ENCODE measurements at places on chromosomes 6 and 20.

DNA sequence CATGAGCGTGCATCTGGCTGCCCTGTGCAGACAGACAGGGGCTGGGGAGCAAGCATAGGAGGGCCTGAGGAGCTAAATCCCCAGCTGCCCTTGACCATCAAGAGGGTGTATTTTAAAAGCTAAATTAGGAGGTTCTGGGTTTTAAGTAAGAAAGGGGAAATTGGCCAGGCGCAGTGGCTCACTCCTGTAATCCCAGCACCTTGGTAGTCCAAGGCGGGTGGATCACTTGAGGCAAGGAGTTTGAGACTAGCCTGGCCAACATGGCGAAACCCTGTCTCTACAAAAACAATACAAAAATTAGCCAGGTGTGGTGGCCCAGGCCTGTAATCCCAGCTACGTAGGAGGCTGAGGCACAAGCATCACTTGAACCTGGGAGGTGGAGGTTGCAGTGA is 27.8 kb downstream of the SERPINB6 start:
- no peak for DNase-seq

- DNase-seq = no peak
These were observed 59.1 kb downstream of the MBOAT1 start for GRCh38 chr6:20153194-20153593.

GRCh38 chr20:46811224-46812084 is 83.2 kb upstream of the EYA2 start:
- DNase-seq = no peak

DNA sequence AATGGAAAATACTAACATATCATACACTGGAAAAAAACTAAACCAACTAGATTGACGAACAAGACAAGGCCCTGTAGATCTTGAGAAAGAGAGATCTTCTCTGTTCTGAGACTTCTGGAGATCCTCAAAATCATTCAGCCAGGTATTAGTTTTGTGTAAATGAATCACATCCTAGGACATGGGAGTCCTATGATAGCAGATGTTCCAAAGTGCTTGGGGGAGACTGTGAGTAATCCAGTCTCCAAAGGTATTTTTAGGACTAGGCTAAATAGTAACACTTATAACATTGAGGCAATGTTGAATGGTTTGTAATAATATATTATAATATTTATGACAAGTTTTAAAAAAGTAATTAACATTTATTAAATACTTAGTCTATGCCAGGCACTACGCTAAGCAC is 275.0 kb downstream of the BTBD9 start:
- no peak for DNase-seq

DNA sequence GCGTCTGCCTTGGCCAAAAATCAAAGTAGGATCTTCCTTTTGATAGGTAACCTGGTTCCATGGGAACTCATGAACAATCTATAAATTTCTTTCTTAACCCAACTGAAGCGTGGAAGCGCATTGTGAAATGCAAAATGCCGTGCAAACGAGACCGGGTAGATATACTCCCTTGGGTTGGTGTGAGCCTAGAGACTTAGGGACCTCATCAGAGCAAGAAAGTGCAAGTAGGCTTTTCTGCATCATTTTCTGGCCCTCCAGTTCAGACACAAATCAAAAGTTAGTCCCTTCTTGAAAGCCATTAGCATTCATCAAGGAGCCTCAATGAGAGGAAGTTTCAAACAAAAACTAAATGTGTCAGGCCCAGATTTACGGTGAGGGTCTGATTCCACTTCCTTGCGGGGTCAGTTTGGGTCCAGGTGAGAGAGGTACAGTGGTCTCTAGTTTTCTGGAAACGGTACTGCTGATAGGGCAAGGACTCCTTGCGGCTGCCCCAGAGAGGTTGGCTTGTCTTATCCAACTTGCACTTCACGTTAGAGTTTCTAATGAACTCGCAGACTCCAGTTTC is 5.3 kb upstream of the ZNF184 start:
- DNase-seq = no peak

DNA sequence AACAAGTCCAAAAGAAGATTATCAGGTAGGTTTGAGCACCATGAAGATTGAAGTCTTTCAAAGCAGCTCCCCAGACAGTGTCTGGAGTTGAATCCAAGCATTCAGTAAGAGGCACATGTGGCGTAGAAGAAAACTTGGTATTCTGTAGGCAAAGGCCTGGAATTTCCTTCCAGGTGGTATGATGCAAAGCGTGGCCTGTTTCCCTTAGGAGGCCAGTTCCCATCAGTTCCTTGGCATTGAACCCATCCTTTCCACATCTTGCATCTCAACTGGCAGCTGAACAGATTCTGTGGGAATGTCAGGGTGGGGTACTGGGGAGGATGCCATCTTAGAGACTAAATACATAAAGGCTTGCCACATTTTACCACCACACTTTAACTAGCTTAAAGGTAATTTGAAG is 516.0 kb downstream of the BTBD3 start:
- DNase-seq = no peak

DNA sequence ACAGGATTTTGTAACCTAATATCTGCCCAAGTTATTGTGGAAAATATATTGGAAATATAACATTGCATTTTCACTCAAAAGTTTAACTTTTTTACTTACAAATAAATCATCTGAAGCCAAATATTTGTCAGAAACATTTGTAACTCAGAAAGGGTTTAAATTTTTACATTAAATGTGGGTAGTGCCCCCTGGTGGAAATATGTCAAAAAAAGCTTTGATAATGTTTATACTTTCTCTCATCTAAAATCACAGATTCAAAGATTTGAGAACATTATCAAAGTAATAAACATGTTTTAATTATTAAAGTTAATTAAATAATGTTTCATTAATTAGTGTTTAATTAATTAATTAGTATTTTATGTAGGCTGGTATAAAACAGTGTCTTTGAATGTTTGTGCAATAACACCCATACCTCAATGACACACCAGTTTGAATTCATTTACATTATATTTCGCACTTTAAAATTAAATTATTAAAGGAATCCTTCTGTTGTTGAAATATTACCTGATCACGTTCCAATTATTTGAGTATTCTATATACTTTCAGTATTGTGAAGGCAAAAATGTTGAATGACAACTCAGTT is 320.1 kb upstream of the FKBP1C start:
- DNase-seq = no peak

- DNase-seq = no peak
These were observed 19.3 kb upstream of the HBS1L start for GRCh38 chr6:135073756-135074393.

DNA sequence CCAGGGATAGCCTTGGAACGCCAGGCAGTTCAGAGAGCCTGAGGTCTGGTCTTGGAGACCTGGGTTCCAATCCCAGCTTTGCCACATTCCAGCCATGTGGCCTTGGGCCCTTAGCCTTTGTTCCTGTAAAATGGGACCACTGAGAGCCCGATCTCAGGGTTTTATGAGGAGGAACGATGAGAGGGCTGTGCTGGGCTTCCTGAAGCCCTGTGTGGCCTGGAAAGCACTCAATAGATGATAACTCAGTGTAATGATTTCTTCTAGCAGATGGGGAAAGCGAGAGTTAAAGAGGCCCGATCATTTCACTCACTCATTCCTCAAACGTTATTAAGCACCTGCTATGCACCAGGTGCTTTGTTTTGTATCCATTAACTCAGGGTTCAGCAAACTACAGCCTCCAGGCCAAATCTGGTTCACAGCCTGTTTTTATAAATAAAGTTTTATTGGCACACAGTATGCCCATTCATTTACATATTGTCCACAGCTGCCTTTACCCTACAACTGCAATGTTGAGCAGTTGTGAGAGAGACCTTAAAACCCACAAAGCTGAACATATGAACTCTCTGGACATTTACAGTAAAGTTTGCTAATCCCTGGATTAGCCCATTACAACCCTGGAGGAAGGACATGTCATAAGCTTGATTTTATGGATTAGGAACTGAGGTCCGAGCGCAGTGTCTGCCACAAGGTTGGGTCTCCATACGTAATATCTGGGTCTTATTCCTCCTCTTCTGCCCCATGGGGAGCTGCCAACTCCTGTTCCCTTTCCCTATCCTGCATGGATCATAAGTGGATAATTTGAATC is 90.4 kb downstream of the CEBPB start:
- DNase-seq = no peak

GRCh38 chr20:24785141-24786110 is 163.6 kb upstream of the CST7 start:
- DNase-seq = no peak

DNA sequence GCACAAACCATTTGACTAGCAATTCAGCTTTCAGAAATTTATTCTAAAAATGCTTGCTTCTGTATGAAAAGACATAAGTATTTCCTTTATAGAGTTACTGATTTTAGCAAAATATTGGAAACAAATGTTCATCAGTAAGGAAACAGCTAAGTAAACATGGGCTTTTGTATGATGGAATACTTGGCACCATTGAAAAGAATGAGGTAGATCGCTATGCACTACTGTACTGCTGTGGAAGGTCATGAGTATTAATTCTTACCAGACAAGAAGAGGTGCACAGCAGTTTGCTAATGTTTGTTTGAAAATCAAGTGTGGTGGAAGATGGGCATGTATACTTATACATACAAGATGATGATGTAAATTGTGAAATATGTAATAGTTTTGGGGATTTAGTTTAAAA is 73.0 kb downstream of the FARS2 start:
- no peak for DNase-seq

DNA sequence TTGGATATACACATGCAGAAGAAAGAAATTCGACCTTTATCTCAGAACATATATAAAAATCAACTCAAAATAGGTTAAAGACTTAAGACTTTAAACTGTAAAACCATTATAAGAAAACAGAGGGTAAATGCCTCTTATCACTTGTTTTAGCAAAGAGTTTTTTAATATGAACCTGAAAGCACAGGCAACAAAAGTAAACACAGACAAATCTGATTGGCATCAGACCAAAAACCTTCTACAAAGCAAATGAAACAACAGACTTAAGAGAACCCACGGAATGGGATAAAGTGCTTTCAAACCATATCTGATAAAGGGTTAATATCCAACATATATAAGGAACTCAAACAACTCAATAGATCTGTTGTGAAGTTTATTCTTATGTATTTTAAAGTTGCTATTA is 309.9 kb upstream of the OPRM1 start:
- no peak for DNase-seq

GRCh38 chr6:137426007-137426689 is 68.0 kb downstream of the OLIG3 start:
- no peak for DNase-seq

DNA sequence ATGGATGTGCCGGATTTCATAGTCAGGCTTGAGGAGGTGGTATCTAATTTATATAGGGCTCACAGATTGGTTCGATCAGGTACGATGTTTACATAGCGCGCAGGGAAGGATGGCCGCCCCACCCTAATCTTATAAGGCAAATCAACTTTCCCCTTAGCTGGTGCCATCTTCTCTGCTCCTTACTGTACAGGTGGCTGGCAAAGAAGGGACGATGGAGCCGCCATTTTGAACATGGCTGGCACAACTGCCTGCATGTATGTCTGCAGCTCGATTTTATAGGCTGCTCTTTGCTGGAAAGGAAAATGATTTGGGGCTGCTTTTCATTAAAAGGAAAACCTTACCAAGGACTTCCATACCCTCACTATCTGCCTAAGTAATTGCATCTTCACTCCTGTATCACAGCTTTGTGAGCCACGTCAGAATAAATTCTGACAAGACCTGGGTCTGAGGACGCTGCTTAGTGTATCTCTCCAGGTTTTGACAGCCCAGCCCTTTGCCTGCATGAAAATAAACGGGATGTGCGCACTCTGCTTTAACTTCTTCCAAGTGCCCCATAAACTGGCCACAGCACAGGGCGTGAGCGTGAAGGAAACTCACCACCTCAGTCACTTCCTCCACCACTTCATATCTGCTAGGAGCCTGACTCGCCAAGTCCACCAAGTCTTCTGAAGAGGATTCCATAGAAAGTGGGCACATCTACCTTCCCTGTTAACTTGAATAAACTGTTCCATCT is 109.4 kb upstream of the ARMC2 start:
- DNase-seq = no peak

DNA sequence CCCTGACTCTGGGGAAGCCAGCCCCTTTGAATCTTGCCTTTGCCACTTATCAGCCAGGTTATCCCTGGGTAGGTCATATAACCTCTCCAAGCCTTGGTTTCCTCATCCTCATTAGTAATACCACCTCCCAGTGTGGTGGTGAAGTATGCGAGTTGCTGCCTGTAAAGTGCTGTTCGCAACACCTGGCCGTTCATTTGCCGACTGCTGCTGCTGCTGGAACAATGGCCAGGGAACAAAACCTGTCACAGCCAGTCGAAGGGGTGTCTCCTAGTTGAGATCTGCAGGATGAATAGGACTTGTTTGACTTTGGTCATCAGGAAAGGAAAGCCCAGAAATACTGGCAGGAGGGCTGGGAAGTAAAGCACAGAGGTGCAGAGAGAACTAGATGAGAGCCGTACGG is 6.1 kb downstream of the MANBAL start:
- no peak for DNase-seq

DNA sequence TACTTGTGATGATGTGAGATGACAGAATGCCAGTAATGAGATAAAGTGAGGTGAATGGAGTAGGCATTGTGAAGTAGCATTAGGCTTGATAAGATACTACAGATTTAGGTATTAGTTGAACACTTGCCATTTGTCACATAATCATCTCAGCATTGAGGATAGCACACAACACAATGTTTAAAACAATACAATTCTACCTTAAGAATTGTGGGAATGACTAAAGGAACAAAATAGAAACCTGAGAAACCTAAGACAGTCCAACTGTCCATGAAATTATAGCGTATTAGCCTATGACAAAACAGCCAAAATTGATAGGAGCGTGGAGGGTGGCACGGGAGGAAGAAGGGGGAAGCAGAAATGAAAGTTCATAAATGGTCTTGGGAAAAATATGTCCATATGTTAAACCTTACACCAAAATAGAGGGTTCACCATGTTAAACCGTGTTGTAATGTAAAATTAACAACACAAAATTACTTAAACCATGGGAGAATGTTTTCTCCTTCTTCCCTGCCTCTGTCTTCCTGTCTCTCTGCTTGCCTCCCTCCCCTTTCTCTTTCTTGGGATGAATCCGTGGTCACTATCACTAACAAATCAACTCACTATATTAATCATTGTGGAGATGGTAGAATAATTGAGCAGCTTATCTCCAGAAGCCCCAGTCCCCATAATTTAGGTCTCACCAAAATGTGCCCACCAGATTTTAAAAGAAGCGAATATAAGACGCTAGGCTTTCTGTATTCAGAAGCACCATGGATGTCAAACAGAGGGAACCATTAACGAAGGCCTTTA is 33.0 kb upstream of the HFE start:
- no peak for DNase-seq

DNA sequence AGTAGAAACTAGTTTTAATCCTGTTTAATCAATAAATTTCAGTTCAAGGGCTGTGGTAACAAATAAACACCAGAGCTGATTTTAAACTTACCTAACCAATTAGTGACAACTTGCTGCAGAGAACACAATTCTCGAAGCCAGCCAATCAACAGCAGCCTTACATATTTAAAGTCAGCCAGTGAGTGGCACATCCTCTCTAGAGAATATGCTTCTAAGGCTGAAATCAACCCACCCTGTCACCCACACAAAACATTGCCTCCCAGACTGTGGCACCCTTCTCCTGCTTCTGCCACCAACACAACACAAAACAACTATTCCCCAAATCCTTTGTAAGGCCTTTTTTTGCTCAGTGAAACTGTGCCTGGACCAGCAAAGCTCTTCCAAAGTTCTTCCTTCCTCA is 306.0 kb downstream of the EYA4 start:
- DNase-seq = no peak

Data from activated CD4-positive, alpha-beta T cell treated with anti-CD3 and anti-CD28 coated beads, Interleukin-2, amount 50 U/mL, for 24 hours (primary cell).